NCI-H510A (cell line): ENCODE measurements at places on chromosomes 16 and 17.

DNA sequence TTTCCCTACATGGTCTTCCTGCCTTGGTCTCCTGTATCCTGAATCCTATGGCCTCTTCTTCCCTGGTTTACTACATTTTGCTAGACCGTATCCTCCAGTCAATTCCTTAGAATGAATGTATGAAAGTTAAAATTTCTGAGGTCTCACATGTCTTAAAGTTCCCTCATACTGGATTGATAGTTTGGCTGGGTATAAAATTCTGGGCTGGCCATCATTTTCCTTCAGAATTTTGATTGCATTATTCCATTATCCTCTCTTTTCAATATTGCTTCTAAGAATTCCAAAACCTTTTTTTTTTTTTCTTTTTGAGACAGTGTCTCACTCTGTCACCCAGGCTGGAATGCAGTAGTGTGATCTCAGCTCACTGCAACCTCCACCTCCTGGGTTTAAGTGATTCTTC, 10.8 kb downstream of the NOD2 start:
- DNase-seq = no peak

DNA sequence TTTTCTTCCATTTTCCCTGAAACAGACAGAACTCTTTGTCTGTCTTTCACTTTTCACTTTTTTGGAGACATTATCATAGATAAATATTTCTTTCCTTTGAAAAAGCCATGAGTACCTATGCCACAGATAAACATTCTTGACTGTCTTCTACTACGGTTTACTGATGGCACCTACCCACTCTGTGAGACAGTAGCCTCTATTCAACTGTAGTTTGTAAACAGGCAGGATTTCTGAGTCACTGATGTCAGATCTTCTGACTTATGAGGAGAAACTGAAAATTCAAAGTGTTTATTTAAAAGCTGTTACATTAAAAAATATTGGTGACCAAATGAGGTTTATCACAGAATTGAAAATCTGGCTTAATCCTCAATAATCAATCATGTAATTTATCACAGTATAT, 658.4 kb downstream of the TOX3 start:
- no peak for DNase-seq

GRCh38 chr17:3012926-3013581, 50.4 kb downstream of the OR1D5 start:
- DNase-seq = peak; percentile 19

DNA sequence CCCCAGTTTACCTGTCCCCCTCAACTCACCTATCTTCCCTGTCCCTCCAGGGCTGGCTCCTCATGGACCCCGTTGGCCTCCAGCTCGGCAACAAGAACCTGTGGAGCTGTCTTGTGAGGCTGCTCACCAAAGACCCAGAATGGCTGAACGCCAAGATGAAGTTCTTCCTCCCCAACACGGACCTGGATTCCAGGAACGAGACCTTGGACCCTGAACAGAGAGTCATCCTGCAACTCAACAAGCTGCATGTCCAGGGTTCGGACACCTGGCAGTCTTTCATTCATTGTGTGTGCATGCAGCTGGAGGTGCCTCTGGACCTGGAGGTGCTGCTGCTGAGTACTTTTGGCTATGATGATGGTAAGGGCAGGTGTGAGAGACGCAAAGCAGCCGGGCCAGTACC, 31.3 kb downstream of the NLRC5 start:
- DNase-seq = no peak

GRCh38 chr16:86649875-86650274, 71.5 kb downstream of the FOXL1 start:
- no peak for DNase-seq

DNA sequence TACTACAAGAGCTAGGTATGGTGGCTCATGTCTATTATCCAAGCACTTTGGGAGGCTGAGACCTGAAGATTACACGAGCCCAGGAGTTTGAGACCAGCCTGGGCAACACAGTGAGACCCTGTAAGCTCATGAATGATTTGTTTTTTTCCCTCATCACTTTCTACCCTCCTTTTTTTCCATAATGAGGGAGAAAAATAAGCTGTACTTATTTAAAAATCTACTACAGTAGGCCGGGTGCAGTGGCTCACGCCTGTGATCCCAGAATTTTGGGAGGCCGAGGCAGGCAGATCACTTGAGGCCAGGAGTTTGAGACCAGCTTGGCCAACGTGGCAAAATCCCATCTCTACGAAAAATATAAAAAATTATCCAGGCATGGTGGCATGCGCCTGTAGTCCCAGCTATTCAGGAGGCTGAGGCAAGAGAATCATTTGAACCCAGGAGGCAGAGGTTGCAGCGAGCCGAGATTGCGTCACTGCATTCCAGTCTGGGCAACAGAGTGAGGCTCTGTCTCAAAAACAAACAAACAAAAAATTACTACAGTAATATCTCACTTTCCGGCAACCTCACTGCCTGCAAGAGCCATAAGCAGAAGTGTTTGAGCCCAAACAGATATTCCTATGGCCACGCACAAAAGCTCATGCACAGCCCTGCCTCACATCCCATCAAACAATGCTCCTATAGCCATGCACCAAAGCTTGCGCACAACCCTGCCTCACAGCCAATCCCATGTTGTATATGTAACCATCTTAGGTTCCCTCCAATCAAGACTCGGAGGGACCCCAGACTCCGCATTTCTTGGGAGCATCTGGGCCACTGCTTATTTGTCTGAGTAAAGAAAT, 37.4 kb downstream of the TK2 start:
- no peak for DNase-seq

DNA sequence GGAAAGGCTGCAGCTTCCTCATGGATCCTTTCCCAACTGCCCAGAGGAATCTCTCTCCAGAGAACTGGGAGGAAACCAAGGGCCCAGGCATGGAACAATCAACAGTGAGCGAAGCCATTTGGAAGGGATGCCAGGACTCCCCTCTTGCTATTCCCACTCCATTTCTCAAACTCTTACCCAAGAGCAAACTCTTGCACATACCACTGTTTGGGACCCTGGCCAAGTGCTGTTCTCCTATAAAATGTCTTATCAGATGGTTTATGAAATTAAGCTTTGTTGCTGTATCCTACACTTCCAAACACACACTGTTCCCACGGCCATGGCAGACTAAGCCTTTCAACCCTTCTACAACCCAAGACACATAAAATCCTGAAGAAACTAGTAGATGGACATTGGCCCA, 48.3 kb upstream of the AXIN2 start:
- no peak for DNase-seq

DNA sequence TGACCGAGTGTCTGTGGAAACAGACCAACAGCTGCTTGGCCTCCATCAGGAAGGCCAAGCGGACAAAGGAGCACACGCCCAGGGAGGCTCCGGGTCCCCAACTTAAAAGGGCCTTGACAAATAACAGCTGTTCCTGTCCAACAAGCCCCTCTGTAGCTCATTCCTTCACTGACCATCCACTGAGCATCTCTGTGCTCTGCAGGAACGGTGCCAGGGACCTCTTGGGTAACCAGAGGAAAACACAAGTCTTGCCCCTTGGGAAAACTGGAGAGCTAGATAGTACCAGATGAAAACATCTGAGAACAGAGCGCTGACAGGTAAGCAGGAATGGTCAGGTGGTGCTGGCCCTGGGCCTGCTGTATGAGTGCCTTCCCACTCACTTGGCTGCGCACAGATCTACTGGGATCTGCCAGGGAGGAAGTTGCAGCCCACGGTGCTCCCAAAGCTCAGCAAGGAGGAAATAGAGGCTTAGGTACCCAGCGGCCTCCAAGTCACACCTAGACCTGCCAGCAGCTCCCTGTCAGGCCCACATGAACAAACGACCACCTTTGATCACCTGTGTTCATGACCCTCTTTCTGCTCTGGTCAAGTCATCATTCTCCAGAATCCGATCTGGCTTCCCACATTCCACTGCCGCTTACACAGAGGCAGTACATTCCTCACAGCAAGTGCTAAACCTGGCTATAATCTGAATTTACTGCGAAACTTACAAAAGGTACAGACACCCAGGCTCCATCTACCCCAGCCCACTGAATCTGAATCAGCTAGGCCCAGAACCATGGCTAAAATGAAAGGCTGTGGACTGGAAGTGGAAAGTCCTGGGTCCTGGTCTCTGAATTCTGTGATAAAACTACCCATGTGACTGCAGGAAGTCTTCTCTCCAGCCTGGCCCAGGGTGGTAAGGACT, 12.5 kb downstream of the DCAKD start:
- DNase-seq = no peak

- DNase-seq = no peak
Observed at GRCh38 chr17:44390250-44390870, 911 bp upstream of the ITGA2B start.

GRCh38 chr16:4176906-4177417, 60.7 kb upstream of the ADCY9 start:
- no peak for DNase-seq

DNA sequence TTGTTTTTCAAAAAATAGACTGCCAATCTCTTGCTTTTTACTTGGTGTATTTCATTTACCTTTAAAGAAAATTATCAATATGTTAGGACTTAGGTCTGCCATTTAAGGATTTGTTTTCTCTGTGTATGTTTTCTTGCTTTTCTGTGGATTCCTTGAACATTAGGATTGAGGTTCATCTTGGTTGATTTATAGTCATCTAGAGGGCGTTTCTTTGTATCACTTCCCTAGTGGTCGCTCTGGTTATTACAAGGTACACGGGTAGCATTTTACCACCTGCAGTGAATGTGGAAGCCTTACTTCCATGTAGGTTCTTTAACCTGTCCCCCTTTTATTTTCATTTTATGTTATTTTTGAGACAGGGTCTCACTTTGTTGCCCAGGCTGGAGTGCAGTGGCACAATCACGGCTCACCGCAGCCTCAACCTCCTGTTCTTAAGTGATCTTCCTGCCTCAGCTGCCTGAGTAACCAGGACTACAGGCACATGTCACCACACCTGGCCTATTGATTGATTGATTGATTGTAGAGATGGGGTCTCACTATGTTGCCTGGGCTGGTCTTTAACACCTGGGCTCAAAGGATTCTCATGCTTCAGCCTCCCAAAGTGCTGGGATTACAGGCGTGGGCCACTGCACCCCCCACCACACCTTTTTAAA, 35.2 kb upstream of the CBX4 start:
- DNase-seq = no peak

GRCh38 chr17:26809033-26809432, 484.9 kb upstream of the WSB1 start:
- no peak for DNase-seq

- DNase-seq = no peak
Observed at GRCh38 chr17:14417336-14417735, 116.5 kb downstream of the HS3ST3B1 start.

- no peak for DNase-seq
Observed at GRCh38 chr16:81627024-81627423, 152.1 kb upstream of the PLCG2 start.

DNA sequence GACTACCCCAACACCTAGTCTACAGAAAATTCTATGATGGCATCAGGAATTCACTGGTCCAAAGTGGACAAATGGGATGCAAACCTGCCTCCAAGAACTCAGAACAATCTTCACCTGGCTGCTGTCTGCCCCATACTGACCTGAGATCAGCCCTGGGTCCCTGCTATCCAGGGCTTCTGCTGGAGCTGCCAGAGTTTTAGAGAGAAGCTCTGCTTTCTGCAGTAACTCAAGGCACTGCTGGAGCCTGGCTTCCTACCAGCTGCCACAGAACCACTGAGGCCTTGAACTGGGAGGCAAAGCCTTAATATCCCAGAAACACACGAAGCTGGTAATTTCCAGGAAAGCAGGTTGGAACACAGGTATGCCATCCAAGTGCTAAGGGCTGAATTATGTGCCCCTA, 7.5 kb downstream of the TMEM170A start:
- no peak for DNase-seq

DNA sequence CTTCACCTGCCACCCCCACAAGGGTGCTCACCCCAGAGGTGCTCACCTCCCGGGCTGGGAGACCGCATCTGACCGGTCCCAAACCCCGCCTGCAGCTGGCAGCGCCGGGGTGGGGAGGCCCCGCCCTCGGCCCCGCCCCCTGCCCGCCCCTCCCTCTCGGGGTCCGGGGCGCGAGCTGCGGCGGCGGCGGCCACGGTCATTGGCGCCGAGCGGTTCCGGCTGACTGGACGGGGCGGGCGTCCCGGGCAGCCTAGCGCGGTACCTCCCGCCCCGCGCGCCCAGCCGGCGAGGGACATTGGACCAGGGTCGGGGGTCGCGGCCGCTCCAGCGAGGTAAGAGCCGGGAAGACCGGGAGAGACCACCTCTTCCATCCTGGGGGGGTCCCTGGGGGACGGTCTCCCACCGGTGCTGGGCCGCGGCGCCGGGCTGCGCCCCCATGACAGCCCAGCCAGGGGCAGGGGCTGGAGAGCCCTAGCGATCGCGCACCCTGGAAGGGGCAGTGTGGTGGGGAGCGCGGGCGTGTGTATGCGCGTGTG, at the start of gene CACNG5:
Gene CACNG5 (plus strand): TSS at position 199 of the 536 bp plus-strand sequence. CDS start 42,216 bp downstream, outside the sequence.
- peak; percentile 23 for DNase-seq

- no peak for DNase-seq
Observed at GRCh38 chr17:61064087-61064951, 335.3 kb upstream of the TBX2 start.

DNA sequence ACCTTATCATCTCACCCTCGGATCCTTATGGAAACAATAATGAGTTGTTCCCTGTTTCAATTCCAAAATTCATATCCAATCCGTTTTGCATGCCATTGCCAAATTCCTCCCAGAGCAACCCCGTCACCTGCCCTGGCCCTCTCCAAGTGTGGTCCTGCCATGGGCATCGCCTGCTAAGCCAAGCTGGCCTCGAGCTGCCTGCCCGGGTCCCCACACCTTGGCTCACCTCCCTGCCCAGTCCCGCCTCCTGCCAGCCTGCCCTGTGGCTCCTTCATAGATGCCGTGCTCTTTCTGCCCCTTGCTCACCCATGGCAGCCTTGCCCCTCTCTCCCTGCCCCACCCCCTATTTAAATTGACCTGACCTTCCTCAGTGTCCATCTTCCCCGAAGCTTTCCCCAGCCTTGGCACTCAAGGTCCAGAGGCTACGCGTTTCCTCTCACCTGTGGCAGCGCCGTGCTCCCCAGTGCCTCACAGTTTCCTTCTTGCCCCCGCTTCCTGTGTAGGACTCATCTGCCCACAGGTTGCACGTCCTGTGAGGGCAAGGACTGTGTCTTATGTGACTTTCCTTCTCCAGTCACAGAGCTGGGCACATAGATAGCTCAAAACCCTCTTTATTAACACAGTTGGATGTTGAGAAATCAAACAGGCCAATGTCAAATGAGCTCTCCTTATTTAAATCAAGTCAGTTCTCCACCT, 12.7 kb downstream of the MAPT start:
- DNase-seq = no peak
